SK-N-SH treated with all-trans-retinoic acid at 6 μM for 48 hours (cell line): ENCODE measurements at places on chromosomes 3 and 15.

GRCh38 chr15:33959844-33960548, 8.3 kb upstream of the CHRM5 start:
- ATAC-seq, result no peak

DNA sequence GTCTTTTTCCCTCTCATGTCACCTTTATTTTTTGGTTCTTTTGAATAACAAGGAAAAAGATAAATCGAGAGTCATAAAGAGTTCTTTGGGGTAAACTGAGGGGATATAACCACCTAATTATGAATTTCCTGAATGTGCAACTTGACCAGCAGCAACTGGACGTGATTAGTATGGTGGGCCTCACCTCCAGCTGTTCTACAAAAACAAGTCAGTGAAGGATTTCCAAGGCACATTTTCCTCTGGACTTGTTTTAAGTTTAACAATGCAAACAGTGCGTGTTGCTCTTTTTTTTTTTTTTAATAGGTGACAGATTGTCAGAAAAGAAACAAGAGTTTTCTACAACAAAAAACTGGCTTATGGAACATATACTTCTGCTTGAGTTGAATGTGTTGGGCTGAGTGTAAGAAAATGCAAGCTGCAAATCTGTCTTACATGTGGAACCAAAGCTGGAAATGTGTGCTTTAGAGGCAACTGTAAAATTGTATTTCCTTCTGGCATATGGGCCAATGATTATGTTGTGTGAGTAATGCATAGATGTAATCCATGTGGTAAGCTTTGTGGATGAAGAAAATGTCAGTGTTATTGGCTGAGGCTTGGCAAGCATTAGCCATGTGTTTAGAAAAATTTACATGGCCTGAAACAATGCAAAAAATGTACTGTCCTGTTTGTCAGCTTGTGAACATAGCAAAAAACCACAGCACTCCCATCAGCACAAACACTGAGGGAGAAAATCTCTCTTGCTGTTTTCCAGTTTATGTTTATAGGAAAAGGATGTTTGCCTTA, 44.5 kb upstream of the FNDC3B start:
- ATAC-seq, result peak; percentile 89

DNA sequence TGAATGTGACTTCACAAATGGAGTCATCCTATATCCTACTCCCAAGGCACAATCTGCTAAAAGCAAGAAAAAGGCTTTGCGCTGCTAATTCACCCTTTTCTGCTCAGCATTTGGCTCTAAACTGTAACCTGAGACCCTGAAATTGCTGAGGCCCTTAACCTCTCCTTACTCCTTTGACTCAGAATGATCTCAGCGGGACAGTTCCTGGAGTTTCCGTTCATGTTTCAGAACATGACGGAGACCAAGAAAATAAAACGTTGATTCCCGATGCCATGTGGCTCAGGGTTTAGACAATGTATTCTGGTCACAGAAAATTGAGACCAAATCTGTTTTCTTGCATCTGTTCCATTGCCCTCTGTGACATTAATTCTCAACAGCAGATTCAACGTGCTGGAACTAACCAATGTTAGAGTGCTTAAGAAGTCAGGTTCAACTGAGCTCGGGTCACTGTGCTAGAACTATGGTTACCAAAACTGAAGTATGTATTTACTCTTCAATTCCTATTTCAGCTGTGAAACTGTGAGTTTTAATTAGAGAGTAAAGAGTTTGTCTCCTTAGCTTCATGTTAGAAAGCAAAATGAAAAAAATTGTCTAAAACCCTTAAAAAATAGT, 45.4 kb upstream of the TMC3 start:
- no peak; the same call in 2 of the 3 replicates for ATAC-seq

DNA sequence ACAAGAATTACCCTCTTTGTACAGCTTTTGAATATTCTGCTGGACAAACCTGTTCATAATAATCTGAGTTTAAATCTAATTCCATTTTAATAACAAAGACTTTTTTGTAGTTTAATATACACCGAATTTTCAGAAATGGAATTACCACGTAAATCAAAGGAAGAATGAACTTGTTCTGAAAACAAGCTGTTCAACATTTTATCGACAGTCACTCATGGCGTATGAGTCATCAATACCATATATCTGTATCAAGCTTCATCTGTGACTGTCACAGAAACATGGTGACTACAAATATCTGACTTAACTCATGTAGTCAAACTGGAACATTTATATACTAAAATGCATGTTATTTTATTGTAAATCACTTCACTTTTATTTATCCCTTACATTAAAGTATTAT, 90.0 kb downstream of the EFL1 start:
- ATAC-seq, result no peak

DNA sequence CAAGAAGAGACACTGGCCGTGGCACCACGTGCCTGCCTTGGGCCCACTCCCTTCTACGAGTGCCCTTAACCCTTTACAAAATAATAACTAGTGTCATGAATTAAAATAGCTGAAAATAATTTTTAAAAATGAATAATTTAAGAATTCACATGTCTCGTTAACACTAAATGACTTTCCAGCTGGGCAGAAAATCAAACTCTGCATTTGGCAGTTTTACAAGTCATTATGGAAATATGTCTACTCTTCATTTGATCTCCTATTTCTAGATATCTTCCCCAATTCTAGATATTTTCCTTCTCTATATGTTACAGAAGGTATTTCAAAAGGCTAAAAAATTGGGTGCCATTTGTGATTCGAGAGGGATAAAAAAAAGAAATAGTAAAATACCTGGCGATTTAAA, 100.2 kb downstream of the RORA start:
- no peak for ATAC-seq
